DMS79 (cell line): ENCODE measurements at places on chromosomes 6 and 20.

DNA sequence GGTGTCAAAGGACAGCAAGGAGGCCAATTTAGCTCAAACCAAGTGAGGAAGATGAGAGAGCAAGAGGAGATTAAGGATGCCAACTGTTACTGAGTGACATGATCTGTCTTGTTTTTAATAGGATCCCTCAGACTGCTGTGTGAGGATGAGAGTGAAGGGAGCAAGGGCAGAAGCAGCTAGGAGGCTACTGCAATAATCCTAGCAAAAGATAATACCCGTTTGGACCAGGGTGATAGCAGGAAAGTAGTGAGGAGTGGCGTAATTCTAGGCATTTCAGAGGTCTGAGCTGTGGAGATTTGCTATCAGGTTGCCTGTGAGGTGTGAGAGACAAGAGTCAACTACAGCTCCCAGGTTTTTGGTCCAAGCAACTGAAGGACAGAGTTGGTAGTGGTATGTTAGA lies 14.7 kb downstream of the UBE2V1 start:
- DNase-seq = no peak

DNA sequence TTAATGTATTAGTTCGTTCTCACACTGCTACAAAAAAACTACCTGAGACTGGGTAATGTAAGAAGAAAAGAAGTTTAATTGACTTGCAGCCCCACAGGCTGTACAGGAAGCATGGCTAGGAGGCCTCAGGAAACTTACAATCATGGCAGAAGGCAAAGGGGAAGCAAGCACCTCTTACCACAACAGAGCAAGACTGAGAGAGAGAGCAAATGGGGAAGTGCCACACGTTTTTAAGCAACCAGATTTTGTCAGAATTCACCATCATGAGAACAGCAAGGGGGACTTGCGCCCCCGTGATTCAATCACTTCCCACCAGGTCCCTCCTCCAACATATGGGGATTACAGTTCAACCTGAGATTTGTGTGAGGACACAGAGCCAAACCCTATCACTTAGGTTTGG lies 70.8 kb upstream of the SRSF6 start:
- DNase-seq = no peak

DNA sequence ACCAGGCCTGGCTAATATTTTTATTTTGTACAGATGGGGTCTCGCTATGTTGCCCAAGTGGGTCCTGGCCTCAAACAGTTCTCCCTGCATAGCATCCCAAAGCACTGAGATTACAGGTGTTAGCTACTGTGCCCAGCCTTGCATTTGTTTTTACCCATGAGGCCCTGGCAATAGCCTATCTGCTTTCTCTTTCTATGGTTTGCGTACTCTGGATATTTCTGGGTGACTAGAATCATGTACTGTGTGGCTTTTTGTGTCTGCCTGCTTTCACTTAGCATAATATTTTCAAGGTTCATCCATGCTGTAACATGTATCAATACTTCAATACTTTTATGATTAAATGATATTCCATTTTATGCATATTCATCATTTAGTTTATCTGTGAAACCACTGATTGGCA lies 451.7 kb downstream of the GRIK2 start:
- DNase-seq = no peak

- DNase-seq = no peak
These were observed 111.3 kb downstream of the TNFAIP3 start for GRCh38 chr6:137978252-137978896.

GRCh38 chr6:83433177-83433576 lies 2.3 kb upstream of the ME1 start:
- DNase-seq = no peak

DNA sequence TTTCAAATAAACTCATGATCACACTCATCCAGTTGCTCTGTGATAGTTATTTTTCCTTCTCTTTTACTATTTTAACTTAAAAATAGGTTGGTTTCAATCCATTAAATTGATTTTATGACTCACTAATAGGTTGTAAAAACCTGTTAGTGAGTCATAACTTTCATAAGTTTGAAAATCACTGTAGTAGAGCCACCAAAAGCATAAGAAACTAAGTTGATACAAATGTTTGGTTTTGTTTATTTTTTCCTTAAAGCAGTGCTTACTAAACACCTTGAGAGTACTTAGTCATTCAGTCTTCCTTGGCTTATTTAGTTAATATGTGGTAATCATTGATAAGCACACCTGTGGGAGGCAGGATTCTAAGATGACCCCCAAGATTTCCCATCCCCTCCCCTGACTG lies 312.1 kb upstream of the MAN1A1 start:
- no peak for DNase-seq

DNA sequence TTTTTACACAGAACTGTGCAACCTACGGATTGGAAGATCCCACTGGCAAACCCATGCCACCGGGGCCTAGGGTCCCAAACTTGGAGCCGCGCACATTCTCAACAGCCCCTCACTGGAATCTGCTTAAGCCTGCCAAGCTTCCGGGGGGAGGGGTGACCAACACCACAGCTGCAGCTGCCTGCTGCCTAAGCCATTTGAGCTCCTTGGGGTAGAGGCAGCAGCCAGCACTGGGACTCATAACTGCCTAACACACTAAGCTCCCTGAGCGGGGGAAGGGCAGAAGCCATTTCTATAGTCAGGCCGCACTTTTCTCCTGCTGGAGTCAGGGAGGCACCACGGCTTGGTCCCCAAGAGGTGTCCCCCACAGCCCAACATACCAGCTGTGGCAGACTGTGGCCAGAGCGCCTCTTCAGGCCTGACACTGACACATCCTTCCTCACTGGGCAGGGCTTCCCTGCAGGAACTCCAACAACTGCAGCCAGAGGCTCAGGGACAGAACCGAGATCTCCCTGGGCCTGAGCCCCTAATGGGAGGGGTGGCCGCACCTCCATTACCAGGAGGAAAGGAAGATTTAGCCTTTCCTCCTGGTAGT lies 270.3 kb upstream of the ECI2 start:
- DNase-seq = no peak

DNA sequence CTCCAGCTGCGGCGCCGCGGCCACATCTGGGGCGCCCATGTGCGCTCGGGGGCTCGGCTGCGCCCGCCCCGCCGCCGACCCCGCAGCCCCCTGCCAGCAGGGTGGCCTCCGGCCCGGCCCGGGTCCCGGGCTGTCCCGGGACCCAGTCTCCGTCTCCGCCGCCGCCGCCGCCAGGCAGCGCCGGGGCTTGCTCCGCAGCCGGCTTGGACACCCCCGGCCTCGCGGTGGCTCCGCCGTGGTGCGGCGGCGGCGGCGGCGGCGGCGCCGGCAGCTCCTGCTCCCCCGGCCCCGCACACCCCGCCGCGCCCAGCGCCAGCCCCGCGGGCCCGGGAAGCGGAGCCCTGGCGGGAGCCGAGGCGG lies 219 bp downstream of the ISM1 start:
- no peak for DNase-seq

GRCh38 chr20:1734269-1734858 lies 76.8 kb upstream of the SIRPG start:
- no peak for DNase-seq

GRCh38 chr20:57195469-57196100 lies 70.9 kb downstream of the BMP7 start:
- no peak for DNase-seq

GRCh38 chr20:21874127-21874526 lies 168.7 kb downstream of the PAX1 start:
- DNase-seq = no peak

DNA sequence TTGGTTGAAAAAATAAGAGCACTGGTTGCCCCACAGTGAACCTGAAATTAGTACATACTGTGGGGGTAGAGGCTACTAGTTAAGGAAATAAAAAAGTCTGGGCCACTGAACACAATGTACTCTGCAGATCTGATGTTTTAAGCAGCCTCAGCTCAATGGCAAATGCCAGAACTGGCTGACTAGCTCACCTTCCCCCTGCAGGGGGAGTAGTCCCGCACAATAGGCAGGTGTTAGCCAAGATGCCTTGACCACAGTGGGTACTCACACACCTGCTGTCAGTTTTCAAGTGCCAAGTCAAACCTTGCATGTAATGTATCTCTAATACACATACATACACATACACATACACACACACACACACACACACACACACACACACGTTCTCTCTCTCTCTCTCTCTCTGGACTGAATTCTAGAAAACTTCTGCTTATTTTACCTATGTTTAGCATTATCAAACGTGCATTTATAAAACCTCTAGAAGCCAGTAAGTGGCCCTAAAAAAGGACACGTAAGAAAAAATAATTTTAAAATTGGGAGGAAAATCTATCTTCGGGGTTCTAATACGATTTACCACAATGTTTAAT lies 36.1 kb downstream of the GMDS start:
- peak; percentile 23 for DNase-seq

DNA sequence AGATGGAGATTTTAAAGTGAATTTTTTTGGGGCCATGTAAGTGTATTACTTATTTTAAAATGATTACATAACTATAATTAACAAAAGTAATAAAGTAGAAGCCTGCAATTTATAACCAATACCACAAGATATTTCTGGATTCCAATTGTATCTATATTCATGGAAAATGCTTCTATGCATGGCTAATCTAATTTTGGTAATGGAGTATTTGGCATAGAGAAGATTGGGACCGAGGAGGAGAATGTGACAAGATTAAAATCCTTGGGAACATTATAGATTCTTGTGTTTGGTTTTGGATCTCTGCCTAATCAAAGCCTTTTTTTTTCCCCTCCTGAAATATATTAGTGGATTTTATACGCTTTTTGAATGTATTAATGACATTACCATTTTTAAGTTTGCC lies 12.9 kb upstream of the TMX4 start:
- DNase-seq = no peak

DNA sequence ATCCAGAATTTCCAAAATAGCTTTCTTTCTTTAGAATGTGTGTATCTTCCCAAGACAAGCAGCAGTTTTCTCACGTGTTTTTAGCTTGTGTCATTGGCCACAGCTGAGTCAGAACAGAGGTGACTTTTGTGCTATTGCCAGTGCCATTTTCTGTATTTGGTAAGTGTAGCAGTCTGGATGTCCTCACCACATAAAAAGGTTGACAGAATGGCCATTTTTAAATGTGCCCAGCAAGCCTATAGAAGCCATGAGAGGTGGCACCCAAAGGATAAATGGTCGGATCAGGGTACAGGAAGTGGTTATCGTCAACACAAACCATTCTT lies 269.5 kb upstream of the HSF2 start:
- no peak for DNase-seq

- no peak for DNase-seq
These were observed 988 bp downstream of the TXNDC5 start for GRCh38 chr6:7909323-7910276.

GRCh38 chr20:11057624-11058023 lies 383.8 kb upstream of the JAG1 start:
- DNase-seq = no peak

DNA sequence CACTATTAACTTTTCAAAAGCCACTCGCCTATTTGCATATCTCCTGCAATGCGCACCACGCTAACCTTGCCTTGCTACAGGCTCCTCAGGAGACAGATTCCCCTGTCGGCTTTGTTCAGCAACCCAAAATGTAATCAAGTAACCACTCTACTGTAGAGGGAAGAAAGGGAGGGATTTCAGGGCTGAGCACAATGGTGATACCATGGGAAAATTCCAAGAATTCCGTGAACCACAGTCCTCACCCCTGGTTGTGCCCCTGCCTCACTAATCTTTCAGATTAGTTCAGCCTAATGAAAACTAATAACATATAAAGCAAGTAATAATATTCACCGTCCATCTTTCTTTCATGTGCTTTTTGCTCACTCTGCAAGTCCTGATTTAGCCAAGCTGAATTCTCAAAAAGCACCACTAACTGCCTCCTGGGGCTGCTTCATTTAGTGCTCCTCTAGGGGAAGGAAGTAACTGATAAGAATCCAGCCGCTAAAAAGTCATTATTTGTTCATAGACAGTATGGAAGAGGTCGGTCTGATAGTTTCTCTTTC lies 6.6 kb downstream of the CITED2 start:
- DNase-seq = no peak

- no peak for DNase-seq
These were observed 563.3 kb upstream of the MAP3K7 start for GRCh38 chr6:91149956-91150705.

GRCh38 chr6:162708971-162709370 lies 18.6 kb downstream of the PRKN start:
- DNase-seq = no peak

DNA sequence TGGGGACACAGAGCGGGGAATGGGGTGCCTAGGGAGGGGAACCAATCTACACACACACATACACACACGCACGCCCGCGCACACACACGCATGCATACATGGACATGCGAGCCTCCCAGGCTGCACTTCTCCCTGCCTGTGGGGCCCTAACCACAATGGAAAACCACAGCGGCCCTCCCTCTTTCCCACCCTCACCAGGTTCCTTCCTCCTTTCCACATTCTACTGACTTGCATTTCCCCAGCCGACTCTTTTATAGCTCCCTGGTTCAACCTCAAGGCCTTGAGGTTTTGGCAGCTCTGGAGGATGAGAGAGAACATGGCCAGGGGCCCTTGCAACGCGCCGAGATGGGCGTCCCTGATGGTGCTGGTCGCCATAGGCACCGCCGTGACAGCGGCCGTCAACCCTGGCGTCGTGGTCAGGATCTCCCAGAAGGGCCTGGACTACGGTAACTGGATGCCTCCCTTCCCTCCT lies at the start of gene BPI:
Gene BPI (plus strand): TSS at position 249 of the 472 bp plus-strand sequence. CDS start 68 bp downstream, at position 317.
- no peak for DNase-seq

DNA sequence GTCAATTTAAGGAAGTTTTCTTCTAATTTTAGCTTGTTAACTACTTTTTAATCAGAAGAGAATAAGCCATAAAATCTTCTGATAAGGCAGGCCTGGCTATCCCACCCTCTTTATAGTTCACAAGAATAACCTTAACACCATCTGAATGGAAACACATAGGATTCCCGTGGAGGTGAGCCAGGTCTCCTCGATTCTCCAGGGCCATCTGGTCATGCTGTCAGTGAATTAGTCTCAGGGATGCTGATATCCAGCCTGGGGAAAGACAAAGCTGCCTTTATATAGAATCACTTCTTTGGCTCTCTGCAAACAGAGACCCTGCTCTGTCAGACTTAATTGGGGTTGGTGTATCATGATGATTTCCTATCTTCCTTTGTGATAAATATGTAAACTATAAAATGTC lies 30.1 kb upstream of the TAGAP start:
- DNase-seq = no peak

GRCh38 chr6:73657201-73657600 lies 3.4 kb upstream of the SLC17A5 start:
- no peak for DNase-seq

- DNase-seq = no peak
These were observed 175.0 kb downstream of the GMPR start for GRCh38 chr6:16413399-16413798.

DNA sequence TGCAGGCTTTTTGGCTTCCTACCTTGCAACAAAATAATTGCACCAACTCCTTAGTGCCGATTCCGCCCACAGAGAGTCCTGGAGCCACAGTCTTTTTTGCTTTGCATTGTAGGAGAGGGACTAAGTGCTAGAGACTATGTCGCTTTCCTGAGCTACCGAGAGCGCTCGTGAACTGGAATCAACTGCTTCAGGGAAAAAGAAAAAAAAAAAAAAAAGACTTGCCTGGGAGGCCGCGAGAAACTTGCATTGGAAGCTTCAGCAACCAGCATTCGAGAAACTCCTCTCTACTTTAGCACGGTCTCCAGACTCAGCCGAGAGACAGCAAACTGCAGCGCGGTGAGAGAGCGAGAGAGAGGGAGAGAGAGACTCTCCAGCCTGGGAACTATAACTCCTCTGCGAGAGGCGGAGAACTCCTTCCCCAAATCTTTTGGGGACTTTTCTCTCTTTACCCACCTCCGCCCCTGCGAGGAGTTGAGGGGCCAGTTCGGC lies 420 bp downstream of the SOX4 start:
- no peak for DNase-seq

- DNase-seq = no peak
These were observed 35.3 kb upstream of the ARFGEF2 start for GRCh38 chr20:48886194-48886593.
